ENCODE measurements at places on chromosomes 7 and 10. TPM values are rescaled to one million over a fixed set of nuclear protein-coding genes. Genes with fewer than 3 reads are reported as not detected.

Gene SLC39A12
- total RNA-seq = not detected

DNA sequence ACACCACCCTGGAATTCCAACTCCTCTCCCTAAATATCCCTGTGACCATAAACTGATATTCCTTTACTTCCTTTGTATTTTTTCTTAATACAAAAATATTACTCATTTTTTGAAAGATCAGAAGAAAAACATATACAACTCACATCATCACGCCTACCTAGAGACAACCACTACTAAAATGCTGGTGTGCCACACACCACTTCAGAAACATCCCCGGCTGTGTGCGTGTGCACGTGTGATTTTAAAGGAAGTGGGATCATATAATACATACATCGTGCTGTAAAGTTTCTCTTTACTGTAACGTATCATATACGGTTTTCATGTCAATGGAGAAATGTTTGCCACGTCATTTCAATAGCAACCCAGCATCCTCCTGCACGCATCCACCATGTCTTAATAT is 76.5 kb downstream of the ITIH5 start:
- no peak for DNase-seq

GRCh38 chr7:1646957-1647891 is 22.9 kb upstream of the ELFN1 start:
- DNase-seq = no peak

DNA sequence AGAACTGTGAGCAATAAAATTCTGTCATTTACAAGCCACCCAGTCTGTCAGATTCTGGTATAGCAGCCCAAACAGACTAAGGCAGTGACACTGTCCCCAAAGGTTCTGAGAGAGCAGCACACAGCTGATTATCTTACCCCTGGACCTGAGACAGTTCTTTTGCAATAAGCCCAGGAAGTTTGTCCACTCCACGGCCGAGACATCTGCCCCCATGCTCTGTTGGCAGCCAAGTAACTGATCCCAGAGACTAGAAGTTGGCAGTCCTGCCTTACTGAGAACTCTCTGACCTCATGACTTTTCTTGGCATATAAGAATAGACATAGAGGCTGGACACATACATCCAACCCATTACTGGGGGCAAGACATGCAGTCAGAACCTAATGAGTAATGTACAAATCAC is 243.0 kb upstream of the GRB10 start:
- DNase-seq = no peak

- DNase-seq = no peak
These were observed 495.2 kb downstream of the GLRX3 start for GRCh38 chr10:130631142-130632096.

- DNase-seq = no peak
These were observed 32.1 kb upstream of the PDSS1 start for GRCh38 chr10:26665080-26666048.

DNA sequence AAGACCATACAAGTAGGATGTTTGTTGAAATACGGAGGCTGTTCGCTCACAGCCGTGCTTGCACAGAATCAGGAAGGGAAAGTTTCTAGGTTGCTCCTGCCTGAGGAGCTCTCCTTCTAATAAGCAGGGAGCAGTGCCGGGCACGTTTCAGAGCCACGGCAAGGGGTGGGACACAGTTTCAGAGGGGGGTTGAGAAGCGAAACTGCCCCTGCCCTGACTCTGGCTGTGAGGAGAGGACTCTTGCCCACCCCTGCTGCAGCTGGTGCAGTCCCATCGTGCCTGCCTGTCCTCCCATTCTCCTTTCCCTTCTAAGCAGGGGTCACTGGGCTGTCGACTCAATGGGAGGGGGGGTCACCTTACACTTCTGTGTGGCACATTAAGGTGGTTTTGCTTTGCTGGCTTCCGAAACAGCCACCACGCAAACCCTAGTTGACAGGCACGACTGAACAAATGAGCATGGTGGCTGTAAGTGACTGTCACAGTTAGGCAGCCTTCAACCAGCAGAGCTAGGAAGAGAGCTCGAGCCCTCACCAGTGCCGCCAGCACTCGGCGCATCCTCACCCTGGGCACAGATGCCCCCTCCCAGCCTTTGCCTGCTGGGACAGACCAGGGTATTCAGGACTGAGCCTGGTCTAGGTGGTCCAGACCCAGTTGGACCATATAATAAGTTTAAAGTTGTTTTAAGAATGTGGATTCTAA is 37.5 kb downstream of the ZNF467 start:
- DNase-seq = no peak

- no peak for DNase-seq
These were observed 4.3 kb downstream of the PLEKHA8 start for GRCh38 chr7:30032310-30033125.

DNA sequence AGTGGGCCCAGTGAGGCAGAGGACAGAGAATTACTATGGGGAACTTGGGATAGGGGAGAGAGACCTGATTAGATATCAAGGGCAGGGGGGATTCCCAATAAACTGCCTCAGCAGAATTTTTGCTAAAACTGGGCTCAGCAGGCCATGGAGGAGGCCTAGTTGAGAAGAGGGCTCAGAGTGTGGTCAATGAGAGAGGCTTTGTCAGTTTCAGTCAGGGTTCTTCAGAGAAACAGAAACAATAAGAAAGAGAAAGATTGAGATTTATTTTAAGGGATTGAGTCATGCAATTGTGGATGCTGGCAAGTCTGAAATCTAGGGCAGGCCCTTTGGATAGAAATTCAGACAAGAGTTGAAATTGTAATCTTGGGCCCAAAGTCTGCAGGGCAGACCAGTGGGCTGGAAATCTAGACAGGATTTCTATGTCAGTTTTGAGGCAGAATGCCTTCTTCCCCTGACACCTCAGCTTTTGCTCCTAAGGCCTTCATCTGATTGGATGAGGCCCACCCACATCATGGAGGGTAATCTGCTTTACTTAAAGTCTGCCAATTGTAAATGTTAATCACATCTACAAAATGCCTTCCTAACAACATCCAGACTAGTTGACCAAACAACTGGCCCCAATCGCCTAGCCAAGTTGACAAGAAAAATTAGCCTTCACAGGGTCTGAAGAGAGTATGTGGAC is 33.5 kb upstream of the CCSER2 start:
- no peak for DNase-seq

DNA sequence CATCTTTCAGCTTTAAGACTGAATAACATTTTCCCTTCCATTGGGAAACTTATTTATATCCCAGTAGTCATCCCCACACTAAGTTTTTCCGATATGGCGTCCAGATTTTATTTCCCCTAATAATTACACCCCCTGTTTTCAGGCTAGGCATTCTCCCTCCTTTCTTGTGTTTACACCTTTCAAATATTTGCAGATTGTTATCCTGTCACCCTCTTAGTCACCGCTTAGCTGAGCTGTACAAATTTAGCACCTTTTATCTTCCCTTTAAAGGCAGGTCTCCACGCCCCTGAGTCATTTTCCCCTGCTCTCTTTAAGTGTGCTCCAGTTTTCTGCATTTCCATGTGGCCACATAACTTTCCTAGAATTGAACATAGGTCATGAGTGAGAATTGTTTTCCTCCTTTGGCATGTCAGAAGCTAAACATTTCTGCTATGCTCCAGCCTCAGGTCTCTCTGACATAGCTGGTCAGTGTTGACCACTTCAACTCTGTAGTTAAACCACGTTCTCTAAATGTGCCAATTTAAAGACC is 47.4 kb downstream of the LRRC4 start:
- peak; percentile 20 for DNase-seq
